Calu3 (cell line): ENCODE measurements at places on chromosomes 1 and 21.

DNA sequence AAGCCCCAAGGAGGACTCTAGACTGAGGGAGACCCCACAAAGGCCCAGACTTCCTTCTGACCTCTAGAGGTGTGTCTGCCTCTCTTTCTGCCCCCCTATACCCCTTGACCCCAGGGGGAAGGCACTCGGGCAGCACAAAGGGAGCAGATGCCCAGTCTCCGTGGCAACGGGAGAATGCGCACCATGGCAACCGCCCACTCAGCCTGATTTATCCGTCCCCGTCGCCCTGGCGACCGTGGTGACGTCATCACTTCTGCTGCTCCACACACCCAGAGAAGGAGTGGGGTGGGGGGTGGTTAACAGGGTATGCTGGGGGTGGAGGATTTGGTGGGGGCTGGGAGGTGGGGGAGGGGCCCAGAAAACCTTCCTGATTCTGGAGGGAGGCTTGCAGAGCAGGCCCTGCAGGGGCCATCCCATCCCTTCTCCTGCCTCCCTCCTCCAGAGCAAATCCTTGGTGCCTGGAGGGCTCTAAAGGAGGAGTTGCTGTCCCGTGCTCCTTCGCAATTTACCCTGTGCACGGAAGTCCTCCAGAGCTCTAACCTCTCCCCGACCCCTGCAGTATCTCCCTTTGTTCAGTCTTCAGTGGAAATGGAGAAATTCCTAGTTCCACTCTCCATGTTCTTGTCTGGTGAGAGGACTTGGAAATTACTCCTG lies 6.3 kb downstream of the CELF3 start:
- DNase-seq = peak; percentile 46

- no peak for DNase-seq
Observed at GRCh38 chr1:214419650-214420049, 131.8 kb downstream of the PTPN14 start.

GRCh38 chr1:202689493-202690342 lies 20.5 kb downstream of the SYT2 start:
- DNase-seq = no peak

DNA sequence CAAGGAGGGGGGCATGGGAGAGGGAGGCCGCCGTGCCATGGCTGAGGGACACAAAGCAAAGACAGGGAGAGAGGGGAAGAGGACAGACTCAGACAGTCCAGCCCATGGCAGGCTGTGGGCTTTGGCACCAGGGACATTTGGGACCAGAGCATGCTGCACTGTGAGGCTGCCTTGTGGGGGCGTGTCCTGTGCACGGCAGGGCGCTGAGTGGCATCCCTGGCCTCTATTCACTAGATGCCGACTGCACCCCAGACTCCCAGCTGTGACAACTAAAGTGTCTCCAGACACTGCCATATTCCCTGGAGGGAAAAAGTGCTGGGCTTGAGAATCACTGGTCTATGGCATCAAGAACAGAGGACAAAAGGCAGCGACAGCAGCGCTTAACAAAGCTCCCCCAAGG lies 18.6 kb upstream of the PRDM15 start:
- no peak for DNase-seq

DNA sequence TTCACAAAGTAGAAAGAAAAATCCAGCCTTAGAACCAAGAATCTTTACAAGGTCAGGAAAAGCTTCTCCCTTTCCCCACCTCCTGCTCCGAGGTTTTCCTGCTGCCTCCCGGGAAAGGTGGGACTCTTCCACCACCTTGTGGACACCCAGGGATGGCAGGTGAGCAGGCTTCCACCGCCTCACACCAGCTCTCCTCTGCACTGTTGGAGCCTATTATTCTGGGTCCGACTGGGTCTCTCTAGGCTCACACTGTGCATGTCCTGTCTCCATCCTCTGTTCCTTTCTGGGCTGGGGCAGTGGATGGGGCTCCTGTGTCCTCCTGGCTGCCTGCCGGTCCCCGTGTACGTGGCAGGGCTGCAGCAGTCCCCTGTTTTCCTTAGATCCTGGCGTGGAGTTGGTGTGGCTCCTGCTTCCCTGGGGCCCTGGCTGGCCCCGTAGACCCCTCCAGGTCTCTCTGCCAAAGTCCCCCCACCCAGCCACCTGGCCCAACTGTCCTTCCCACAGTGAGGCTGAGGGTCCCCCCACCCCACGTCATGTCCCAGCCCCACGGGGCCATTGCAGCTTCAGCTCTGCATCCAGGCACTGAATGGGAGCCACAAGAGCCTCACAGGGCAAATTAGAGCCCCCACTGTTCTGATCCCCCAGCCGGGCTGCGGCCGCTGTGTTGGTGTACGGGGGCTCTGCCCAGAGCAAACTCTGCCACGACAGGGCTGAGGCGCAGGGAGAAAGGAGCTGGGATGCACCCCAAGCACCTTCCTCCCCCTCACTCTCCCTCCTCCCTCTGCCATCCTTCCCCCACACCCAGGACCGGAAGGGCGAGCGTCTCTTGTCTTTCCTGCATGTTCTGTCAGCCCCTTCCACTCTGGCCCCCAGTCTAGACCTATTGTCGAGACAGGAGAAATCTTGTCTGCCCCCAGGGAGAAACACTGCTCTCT lies 3.3 kb upstream of the SLC45A1 start:
- DNase-seq = peak; percentile 82

GRCh38 chr21:37460196-37460595 lies 93.6 kb downstream of the DYRK1A start:
- no peak for DNase-seq

GRCh38 chr1:63759778-63760177 lies 14.0 kb upstream of the ROR1 start:
- DNase-seq = no peak

GRCh38 chr1:231774719-231775335 lies 148.2 kb downstream of the DISC1 start:
- DNase-seq = no peak

DNA sequence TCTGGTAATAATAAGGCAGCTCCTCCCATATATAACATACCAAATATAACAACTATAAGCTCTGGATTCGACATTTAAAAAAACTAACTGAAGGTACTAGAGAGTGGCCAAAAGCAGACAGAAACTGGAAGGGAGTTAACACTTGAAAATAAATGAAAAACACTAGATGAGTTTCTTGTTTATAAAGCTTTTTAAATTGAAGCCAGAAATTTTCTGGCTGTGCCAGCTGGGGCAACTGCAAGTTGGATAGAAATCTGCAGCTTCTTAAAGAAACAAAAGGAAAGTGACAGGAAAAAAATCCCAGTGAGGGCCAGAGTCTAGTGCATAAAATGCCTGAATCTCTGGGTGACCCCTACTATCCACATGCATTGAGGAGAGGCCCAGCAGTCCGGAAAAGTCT lies 432.7 kb downstream of the SMYD3 start:
- DNase-seq = no peak

DNA sequence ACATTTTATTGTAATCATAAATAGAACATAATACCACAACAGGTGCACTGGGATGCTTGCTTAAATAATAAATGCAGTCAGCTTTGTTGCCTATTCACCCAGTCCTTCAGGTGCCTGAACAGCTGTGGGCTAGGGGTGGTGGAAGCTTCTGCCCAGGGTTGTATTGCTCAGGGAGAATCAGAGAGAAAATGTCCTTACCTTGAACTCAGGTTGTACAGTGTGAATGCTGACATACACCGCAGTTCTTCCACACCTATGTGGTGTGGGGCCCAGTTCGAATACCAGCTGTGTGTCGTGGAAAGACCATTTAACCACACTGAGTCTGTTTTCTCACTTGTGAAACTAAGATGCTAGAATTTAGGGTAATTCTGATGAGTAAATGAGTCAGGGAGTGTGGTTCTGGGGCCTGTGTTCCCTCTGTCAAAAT lies 115.7 kb upstream of the ATP1A1 start:
- no peak for DNase-seq

DNA sequence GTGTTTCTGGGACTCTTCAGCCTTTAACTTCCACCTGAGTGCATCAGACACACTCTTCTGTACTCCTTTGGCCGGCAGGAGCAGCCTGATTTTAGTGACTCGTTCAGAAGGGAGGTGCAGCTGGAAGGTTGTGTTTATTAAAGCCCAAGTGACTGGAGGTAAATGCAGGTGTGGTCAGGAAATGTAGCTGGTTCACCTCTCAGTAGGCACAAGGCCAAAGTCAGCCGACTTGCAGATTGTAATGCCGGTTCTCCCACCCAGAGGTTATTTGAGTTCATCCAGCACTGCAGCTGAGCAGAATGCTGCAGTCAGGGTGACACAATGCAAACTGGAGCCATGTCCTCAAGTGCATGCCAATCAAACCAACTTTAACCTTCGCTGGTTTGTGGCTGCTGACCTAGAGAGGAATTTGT lies 91.5 kb downstream of the SPATA46 start:
- DNase-seq = peak; percentile 84

DNA sequence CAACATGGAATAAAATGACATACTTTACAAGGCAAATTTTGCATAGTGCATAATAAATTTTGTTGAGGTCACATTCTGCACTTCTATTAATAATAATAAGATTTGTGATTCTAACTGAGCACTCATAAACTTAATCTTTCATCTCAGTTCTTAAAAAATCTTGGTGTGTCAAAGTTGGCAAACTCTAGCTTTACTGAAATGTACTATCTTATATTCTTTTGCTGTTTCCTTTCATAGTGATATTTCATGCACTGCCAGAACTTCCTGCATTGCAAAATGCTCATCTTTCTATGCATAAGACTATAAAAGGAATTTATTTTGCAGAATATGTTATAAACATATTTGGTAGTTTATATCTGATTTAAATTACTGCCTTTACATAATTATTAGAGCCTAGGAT lies 797.6 kb downstream of the ADGRL2 start:
- no peak for DNase-seq

- DNase-seq = no peak
Observed at GRCh38 chr1:60988891-60989290, 93.5 kb upstream of the NFIA start.

DNA sequence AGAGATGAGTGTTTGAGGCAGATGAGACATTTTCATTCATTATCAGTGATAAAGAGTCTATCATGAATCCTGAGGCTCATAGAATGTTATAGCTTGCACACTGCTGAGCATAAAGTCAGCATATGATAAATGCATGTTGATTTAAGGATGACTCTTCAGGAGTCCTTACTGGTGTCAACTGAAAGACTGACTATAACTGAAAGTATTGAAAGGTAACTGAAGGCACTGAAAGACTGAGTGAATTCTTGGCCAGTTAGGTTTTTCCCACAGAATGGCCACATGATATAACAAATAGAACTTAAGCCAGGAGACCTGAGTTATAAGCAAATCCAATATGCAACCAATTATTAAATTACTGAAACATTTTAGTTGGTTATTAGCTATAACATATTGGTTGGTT lies 69.0 kb upstream of the HSD17B7 start:
- no peak for DNase-seq

DNA sequence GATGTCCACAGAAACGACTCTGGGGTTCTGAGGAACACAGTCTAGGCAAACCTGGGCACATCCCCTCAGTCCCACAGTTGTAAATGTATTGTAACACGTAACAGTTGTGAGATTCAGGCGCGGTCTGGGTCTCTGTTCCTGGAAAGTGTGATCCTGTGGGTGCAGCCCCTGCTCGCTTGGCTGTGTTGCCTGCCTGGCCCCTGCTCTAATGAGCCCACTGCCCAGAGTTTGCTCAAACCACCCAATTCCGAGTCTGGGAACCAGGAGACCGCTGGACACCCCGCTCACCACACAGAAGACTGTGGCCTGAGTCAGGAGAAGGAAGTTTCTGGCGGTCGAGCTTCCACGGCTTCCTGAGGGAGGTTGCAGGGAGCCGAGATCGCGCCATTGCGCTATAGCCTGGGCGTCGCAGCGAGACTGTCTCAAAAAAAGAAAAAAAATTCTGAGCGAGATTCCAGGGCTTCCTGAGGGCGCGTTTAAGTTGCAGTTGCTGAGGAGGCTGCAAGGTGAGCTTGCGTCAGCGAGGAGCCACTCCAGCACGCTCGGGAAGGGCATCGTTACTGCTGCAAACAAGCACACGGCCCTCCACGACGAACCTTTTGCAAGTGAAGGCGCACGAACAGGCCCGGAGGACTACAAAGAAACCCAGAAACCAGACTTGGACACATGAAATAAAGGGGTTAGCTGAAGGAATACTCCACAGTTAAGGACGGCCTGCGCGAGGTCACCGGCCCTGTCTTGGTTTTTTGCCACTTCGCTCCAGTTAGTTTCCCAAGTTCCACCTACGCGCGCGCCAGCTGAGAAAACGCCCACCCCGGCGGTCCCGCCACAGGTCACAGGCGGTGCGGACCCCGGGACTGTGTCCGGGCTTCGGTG lies 1.1 kb downstream of the C21orf58 start:
- no peak for DNase-seq

- no peak for DNase-seq
Observed at GRCh38 chr1:20928146-20928545, 141.0 kb upstream of the HP1BP3 start.

DNA sequence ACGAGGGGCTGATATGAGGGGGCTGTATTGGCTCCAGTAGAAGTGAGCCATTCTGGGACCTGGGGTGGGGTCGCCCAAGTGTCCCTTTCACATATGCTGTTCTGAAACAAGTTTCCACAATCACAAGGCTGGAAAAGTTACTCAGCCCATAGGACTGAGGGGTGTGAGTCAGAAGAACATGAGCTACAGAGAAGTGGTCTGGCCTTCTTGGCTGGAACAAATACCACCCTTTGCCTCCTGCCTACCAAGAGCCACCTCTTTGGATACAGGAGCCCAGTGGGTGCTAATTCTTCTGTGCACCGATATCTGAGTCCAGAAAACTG lies 42.4 kb downstream of the MEF2D start:
- DNase-seq = no peak

DNA sequence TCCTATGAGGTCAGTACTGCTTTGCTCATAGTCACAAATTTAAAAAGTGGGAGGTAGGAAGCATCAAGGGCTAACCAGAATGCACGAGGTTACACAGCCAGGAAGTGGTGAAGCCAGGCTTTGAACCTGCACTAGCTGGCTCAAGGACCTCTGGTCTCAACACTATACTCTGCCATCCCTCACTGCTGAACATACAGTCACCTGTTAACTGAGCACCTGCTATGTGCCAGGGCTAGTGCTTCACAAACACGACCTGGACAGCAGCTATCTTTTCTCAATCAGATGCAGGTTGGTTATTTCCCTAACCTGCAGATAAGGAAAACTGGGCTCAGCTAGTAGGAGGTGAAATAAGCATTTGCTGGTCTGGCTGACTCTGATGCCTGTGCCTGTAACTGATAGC lies 73.0 kb downstream of the GLIS1 start:
- DNase-seq = no peak

DNA sequence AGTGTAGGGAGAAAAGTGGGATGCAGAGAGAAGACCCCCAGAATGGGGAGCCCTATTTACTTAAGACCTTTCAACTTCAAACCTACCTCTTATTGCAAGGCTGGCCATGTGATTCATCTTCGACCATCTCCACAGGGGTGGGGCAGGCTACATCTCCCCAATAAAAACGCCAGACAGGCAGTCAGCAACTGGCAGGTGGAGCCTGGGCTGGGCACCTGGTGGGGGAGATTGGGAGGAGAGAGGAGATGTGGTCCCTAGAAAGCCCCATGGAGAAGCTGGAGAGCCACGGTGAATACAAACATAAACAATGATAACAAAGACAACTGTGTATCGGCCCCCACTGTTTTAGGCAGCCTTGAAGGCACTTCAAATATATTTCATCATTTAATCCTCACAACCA lies 336.7 kb upstream of the PROX1 start:
- no peak for DNase-seq

GRCh38 chr1:154521695-154522094 lies 19.5 kb upstream of the SHE start:
- DNase-seq = no peak

GRCh38 chr1:19662313-19662712 lies 2.4 kb upstream of the HTR6 start:
- no peak for DNase-seq

- DNase-seq = no peak
Observed at GRCh38 chr1:204863024-204863423, 7.6 kb upstream of the NFASC start.
